Adipocyte (in vitro differentiated cells): ENCODE measurements at places on chromosomes 2 and 18.

DNA sequence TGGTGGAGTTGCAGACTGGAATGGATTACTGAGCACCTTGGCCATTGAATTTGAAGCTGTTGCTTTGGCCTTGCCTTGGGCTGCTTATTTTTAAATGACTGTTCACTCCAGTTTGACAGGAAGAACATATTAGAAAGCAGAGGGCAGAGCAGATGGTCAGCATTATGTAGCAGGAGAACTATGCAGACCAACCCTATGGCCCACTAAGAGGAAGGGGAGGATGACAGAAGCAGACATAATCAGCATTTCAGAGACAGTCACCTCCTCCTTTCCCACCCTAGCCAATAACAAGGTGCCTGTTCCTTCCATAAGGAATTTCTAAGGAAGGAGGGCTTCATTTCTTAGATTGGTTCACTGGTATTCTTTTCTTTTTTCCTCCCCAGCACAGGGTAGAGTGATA, 2.4 kb downstream of the CHRNA1 start:
- DNase-seq = peak; percentile 43

DNA sequence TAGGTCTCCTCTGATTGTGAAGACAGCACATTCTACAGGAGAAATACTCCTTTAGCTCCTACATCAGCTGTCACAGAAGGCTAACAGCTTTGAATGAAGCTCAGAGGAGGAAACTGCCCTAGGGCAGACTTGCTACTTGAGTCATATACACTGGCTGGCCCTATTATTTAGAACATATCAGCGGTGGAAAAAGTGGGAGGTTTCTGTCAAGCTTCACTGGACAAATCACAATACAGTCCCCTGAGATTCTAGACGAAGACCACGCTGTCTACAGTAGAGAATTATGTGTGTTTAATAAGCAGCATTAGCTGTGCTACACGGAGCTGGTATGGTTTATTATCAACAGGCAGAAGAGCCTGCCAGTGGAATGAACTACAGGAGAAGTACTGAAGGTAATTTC, 230.9 kb upstream of the FSIP2 start:
- peak; percentile 5 for DNase-seq

GRCh38 chr2:8855010-8855409, 17.6 kb upstream of the KIDINS220 start:
- no peak for DNase-seq

GRCh38 chr2:68251855-68252399, 405 bp downstream of the PPP3R1 start:
- DNase-seq = peak; percentile 69

DNA sequence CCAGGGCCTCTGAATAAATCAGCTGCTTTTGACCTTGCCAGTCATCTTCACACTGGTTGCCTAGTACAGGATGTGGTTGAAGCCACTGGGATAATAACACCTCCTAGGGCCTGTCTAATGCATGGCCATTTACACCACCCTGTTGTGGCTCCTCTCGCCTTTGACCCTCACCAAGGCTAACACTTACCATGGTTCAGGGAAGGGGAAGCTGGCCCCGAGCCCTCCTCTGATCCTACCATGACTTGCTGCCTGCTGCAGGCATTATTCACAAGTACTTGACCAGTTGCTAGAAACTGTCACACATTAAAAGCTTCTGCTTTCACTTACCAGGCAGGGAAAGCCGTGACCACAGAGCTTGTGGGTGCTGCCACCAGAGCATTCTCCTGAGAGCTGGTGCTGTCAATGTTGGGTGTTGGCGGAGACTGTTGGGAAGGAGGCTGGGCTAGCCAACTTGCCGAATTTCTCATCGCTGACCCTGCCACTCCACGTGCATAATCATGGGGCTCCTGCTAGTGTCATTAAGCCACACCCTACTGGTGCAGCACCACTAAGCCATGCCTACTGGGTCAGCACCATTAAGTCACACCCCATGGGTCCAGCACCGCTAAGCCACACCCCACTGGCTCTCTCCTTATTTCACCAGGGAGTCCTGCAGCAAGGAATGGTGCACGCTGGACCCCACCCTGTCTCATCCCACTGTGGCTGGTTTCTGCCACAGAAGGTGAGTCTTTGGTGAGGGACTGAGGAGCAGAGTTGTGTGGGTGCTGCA, 47.0 kb upstream of the TTC39C start:
- DNase-seq = no peak

DNA sequence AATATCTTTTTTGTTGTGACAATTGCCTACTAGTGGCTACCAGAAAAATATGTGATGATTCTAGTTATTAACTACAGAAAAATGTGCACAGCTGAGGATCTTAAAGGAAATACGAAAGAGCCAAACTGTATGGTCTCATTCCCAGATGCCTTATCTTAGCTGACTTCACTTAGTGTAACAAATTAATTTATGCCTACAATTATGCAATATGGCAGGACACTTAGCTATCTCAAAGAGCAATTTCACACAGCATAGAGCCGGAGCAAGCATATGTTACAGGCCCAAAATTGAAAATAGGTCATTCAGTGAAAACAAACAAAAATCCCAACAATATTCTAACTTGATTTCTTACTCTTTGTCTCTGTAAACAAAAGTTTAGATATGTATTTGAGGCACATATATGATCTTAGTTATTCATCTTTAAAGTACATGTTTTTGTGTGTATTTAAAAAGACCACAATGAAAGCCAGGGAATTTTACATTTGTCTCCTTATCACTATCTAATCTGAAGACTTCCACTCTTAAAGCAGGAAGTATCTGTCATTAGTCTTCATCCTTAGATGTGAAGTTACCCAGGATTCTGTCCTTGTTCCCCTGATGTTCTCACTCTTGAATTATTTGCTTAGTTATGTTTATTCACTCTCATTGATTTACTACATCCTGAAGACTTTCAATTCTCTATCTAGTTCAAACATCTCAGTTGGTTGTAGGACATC, 1579.0 kb upstream of the NXPH2 start:
- no peak for DNase-seq

DNA sequence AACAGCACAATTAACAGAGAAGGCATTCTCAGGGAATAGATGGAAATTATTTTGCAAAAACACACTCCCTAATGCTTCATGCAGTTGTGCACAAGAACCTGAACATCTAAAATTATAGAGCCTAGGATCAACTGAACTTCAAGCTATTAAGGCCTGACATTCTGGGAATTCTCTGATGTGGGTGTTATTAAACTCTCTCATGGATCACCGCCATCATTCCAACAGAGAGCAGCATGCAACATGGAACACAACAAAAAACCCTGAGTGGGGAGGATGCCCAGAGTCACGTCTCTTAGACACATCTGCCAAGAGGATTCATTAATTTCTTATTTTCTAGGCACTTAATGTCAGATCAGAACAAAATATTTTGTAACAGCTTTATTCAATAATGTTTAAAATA, 543.8 kb downstream of the ERBB4 start:
- DNase-seq = no peak

GRCh38 chr2:61291851-61292575, 130.0 kb downstream of the C2orf74 start:
- peak; percentile 25 for DNase-seq

DNA sequence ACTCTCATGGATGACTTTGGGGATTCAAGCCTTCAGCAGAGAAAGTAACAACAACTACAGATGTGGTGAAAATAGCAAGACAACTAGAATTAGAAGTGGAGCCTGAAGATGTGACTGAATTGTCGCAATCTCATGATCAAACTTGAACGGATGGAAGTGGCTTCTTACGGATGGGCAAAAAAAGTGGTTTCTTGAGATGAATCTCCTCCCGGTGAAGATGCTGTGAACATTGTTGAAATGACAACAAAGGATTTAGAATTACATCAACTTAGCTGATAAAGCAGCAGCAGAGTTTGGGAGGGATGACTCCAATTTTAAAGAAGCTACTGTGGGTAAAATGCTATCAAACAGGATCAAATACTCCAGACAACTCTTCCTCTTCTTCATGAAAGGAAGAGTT, 43.1 kb downstream of the AAK1 start:
- DNase-seq = no peak

GRCh38 chr2:20671036-20671735, 4.2 kb downstream of the GDF7 start:
- DNase-seq = no peak

- no peak for DNase-seq
Measured at GRCh38 chr2:219687272-219687671, 59.8 kb downstream of the SLC4A3 start.

GRCh38 chr2:205033431-205033830, 488.2 kb downstream of the PARD3B start:
- DNase-seq = no peak

GRCh38 chr2:168611091-168611490, 155.0 kb downstream of the CERS6 start:
- no peak for DNase-seq

DNA sequence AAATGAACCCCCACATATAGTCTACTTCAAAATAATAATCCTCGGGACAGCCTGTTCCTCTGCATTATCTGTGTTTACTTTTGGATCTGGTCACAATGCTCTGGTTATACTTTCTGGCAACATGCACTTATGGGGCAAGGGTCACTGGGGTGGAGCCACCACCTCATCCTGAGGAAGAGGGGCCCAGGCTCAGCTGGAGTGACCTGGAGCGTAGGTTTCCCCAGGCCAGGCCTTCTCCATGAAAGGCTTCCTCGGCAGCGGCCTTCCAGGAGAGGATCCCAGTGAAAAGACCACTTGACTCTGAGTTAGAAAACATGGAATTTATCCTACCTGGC, 237.4 kb downstream of the SETBP1 start:
- DNase-seq = no peak

- DNase-seq = no peak
Measured at GRCh38 chr2:52181080-52181479, 1149.1 kb upstream of the NRXN1 start.

DNA sequence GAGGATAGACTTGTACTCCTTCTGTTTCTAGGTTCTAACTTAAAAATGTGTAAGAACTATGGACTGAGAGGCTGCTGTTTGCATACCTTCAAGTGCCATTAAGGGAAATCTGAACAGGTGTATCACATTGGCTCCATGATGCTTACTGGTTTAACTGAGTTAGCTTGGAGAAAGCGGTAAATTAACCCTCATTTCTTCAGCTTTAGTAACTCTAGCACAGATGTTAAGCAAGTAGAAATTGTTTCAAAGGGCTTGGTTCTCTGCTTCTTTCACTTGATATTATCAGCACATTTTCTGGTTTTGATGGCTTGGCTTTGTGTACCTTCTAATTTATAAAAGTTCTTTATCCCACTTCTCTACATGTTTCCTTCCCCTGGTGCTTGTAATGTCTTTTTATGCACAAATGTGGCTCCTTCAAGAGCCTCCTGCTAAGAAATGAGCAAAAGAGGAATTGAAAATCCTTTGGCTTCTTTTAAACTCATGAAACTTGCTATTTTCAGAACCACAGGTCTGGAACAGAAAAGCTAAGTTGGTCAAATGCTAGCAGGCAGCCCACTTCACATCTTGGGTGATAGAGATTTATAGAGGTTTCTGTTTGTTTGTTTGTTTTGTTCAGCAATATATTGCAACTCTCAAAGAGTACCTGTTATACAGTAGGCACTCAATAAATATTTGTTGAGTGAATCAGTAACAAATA, 249.9 kb upstream of the THUMPD2 start:
- DNase-seq = peak; percentile 19

GRCh38 chr2:47282621-47283272, 120.2 kb upstream of the MSH2 start:
- DNase-seq = no peak
